ENCODE measurements at places on chromosomes 7 and 10.

GRCh38 chr10:5547931-5548660 lies 23.3 kb downstream of the CALML3 start:
- DNase-seq: no peak

- DNase-seq: no peak
Measured at GRCh38 chr10:48970654-48971053, 31.0 kb upstream of the LRRC18 start.

GRCh38 chr10:34244756-34245484 lies 570.2 kb downstream of the PARD3 start:
- no peak for DNase-seq

DNA sequence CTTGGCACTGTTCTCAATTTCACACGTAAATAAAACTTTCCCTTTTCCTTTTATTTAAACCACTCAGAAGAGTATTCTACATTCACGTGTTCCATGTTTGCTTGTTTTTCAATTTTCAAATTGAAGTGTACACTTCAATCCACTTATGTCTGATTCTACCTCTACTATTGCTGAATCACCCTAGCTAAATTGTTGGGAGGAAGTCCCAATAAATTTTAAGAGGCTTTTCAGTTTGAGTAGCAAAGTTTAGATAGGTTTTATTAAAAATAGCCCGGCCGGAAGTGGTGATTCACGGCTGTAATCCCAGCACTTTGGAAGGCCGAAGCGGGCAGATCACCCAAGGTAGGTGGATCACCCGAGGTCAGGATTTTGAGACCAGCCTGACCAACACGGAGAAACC lies 1414.7 kb upstream of the CELF2 start:
- no peak for DNase-seq

DNA sequence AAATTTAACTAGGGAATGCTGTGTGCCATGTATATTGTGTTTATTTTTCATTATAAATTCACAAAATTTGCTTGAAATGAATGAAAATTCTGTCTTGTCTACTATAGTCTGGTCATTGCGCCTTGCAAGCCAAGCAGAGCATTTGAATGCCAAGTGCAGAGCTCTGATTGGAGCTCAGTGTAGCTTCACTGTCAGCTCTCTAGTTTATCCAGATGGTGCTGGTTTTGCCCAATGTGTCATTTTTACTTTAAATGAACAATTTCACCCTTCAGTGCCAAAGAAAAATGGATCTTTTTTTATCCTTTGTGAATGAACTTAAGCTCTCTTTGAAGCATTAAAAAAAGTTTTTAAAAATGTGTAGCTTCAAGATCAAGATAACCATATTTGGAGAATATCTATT lies 225.6 kb upstream of the CACNA2D1 start:
- no peak for DNase-seq

DNA sequence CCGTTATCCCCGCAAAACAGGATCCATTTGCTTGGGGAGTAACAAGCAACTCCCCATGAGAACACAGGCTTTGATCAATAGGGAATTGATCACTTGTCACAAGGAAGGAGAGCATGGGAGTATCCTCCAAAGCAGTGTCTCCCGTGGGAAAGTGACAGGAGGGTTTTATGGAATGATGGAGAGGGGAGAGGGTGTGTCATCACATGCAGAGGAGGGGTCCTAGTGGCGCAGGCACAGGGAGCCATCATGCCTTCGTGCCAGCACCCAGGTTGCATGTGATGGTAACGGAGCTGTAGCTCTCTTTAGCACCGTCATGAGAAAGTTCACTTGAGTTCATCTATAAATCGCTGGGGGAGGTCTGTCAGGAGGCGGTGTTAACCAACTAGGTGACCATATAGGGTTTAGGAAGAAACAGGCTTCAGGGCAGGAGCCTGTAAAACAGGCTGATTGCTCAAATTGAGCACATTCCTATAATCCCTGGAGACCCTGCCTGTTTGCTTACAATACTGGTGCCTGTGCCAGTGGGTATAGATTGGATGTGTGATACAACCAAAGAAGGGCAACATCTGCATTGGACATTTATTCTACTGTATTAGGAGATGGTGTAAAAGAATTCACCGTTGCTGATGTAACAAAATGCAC lies 428.5 kb downstream of the GALNT17 start:
- no peak for DNase-seq

- DNase-seq: no peak
Measured at GRCh38 chr10:43064331-43065075, 12.4 kb upstream of the RET start.

- no peak for DNase-seq
Measured at GRCh38 chr7:29239638-29240037, 45.1 kb downstream of the CHN2 start.

- DNase-seq: no peak
Measured at GRCh38 chr10:85490431-85490830, 876.2 kb downstream of the GRID1 start.

DNA sequence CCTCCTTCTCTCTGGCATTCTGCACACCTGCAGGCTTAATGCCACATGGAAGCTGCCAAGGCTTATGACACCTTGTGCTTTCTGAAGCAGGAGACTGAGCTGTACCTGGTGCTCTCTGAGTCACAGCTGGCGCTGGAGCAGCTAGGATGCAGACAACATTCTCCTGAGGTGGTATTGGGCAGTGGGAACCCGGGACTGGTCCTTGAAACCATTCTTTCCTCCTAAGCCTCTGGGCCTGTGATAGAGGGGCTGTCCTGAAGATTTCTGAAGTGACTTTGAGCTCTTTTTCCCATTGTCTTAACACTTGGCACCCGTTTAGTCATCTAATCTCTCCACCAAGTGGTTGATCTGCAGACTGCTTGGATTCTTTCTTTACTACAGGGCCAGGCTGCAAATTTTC lies 508.4 kb downstream of the TFEC start:
- no peak for DNase-seq

DNA sequence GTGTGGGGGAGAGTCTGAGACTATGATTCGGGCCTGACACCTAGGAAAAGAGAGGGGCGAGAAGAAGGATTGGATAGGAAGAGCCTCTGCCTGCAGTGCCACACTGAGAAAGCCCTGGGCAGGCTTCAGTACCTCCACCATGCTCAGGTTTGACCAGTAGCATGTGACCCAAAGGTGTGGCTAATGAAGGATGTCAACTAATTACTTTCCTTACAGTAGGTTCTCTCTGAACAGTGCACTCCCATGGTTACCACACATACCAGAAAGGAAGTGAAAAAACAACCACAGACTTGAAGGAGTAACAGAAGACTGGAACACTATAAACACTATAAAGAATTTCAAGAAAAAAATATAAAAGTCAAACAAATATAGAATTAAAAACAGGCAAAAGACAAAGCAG lies 46.2 kb downstream of the SEM1 start:
- DNase-seq: no peak

- DNase-seq: no peak
Measured at GRCh38 chr7:108415821-108416536, 40.3 kb downstream of the NRCAM start.

DNA sequence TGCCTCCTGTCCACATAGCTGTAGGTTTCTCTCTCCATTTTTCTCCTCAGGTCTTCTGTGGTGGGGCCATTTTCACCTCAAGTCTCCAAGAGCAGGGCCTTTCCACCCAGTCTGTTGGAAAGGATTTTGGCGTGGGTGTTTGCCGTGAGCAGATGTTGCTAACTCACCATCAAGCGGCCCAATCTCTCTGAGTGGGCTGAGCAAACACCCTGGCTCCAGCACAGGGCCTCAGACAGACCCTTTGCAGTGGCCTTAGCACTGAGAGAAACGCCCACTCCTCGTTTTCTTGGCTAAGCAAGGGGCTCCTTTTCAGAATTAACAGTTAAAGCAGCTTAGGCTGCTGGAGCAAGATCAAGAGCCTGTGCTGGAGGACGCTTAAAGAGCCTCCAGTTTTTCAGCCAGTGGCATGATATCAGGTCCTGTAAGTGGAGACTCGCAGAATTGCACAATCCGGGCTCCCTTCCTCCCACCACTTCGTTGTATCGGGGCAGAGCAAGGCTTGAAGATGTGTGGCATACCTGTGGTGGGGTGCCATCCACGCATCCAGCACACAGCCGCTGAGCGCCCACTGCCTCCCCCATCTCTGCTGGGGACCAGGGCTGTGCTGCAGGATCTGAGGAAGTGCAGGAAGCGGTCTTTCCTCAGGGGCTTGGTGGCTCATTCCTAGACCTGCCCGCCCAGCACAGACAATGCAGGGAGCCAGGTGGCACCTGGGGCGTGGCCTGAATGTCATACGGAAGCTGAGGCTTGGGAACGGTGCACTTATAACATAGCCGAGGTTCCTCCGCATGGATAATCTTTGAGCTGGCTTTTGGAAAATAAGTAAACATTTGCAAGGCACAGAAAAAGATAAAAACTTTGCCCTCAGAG lies 142.7 kb downstream of the ADARB2 start:
- DNase-seq: no peak

DNA sequence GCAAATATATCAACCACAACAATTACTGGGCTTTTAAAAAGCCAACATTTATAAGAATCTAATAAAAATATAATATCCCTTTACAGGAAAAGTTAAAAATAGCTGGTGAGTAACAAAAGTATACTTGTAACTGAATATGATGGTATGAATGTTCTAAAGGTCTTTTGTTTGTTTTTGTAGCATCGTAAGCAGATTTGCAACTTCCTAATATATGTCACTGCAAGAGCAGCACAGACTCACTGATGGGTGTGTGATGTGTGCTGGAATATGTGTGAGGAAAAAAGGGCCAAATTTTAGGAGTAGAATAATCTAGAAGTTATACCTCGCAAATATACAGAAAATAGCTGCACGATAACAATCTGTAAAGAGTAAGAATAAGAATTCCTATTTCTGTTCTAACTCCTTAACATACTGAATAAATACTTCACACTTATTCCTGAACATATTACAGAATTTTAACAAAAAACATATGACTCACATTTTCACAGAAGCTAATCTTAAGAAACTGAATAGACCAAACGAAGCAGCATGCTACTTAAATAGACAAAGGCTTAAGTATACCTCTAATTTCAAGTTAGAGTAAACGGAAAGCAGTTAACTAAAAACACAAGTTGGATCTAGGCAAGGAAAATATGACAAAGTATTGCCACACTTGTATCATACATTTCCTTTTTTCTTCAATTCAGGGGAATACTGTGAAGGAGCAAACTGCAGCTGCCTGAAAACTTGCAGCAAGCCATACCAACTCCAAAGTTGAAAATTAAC lies 9.6 kb downstream of the ETV1 start:
- no peak for DNase-seq

DNA sequence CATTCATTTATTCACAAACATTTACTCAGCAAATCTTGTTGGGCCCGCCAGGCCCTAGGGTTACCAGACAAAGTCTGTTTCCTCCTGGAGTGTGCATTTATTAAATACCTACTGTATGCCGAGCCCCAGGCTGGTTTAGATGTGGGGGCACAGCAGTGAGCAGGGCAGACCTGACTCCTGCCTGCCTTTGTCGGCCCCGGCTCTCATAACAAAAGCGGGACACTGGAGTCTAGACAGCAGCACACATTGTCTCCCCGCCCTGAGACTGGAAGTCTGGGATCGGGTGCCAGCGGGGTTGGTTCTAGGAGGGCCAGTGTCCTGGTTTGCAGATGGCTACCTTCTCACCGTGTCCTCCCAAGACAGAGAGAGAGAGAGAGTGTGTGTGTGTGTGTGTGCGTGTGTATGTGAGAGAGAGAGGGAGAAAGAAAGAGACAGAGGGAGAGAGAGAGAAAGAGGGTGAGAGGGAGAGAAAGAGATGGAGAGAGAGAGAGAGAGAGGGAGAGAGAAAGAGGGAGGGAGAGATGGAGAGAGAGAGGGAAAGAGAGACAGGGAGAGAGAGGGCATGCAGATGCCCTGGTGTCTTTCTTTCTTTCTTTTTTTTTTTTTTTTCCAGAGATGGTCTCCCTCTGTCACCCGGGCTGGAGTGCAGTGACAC lies 25.9 kb downstream of the ELFN1 start:
- DNase-seq: no peak

GRCh38 chr10:100575585-100576281 lies 40.0 kb downstream of the HIF1AN start:
- DNase-seq: no peak

- no peak for DNase-seq
Measured at GRCh38 chr10:42827201-42827600, 44.6 kb downstream of the BMS1 start.

- no peak for DNase-seq
Measured at GRCh38 chr7:78720066-78720465, 733.4 kb downstream of the MAGI2 start.

- no peak for DNase-seq
Measured at GRCh38 chr10:103626178-103626577, 132.7 kb downstream of the NEURL1 start.

DNA sequence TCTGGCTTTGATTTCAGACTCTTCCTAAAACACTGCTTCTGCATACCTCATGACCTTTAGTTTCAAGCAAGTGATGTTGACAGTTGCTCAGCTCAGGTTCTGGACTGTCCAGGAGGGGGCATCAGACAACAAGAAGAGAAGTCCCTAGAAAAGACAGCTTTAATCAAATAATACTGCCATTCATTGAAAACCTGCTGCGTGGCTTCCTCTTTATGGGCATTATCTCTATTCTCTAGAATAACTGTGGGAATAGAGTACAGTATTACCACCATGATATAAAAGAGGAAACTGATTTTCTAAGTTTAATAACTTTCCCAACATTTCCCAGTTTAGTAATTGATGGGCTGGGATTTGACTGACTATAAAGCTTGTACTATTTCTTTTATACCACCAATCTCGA lies 170.4 kb downstream of the SNX13 start:
- no peak for DNase-seq

DNA sequence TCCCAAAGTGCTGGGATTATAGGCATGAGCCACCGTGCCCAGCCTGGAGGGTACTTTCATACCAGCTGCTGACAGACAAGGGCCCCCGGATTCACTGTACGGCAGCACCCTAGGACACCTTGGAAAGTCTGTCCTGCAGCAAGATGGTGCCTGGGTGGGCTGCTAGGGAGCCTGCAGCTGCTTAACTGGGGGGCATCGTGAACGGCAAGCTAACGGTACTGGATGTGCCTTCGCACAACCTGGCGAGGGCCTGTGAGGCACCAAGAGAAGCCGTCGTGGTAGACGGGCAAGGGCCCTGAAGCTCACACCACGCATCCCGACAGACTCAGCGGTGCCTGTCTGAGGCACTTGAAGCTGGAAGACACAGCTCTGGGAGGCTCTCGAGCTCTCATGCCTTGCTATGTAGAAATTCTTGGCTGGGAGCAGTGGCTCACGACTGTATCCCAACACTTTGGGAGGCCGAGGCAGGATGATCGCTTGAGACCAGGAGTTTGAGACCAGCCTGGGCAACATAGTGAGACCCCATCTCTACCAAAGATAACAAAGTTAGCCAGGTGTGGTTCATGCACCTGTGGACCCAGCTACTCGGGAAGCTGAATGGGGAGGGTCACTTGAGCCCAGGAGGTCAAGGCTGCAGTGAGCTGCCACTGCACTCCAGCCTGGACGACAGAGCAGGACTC lies 9.4 kb downstream of the BRAT1 start:
- no peak for DNase-seq

DNA sequence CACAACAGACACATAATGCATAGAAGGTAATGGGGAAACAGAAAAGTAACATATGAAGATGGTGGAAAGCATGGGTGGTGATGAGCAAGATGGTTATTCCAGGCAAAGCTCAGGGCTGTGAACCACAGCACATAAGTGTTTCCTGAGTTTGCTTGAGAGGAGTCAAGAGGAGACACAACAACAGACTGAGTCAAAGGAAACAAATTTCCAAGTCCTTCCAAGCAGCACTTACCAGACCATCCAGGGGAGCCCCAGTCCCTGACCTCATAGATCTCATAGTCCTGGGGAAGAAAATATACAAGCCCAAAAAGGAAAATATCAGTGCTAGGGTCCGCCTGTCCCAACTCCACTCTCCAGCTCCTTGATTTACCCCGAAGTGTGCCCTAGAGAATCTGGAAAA lies 216.6 kb upstream of the FZD1 start:
- DNase-seq: no peak
